Gastroesophageal sphincter (tissue), 4 donors: ENCODE measurements at places on chromosomes 6 and 20.

DNA sequence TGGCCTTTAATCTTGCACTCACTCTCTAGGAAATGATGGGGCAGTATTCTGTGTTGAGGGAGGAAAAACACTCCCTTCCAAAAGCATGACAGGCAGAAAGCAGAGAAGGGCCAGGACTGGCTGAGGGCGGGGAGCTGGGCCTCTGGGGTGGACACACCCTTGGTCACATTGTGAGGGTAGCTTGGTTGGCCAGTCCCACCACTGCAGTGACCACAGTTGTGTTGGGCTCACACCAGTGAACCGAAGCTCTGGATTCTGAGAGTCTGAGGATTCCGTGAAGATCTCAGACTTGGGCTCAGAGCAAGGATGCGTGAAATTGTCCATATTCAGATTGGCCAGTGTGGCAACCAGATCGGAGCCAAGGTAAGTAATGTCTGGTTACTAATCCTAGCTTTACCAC is at the start of gene TUBB1:
Gene TUBB1 (plus strand): TSS at position 213 of the 400 bp plus-strand sequence. CDS start 94 bp downstream, at position 307.
- no peak for ATAC-seq

DNA sequence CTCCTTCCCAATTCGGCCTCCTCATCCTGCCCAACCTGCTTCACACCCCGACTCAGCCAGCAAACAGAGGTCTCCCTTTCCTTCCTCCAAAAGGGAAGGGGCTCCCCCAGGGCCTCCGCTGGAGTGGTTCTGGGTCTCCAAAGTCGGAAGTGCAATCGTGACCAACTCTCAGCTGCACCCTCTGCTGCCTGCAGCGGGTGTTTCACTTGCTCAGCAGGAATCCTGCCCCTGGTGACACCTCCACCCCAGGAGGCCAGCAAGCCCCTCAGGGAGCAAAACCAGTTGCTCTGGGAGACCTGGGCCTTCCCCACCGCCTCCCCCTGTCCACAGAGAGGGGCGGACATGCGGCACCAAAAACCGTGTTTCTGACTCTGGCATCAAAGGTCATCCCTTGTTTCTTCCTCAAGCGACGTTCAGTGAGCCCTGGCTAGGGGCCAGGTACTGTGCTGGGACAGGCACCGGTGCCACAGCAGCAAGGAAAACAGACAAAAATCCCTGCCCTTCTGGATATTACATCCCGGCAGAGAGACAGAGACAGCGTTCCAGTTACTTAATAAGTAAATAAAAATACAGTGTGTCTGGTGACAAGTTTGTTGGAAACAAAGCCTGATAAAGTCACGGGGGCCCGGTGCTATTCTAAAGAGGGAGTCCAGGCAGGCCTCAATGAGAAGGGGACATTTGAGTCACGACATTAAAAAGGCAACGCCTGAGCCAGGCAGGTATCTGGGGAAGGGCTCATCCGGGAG is 219.0 kb downstream of the BMP7 start:
- no peak for ATAC-seq

DNA sequence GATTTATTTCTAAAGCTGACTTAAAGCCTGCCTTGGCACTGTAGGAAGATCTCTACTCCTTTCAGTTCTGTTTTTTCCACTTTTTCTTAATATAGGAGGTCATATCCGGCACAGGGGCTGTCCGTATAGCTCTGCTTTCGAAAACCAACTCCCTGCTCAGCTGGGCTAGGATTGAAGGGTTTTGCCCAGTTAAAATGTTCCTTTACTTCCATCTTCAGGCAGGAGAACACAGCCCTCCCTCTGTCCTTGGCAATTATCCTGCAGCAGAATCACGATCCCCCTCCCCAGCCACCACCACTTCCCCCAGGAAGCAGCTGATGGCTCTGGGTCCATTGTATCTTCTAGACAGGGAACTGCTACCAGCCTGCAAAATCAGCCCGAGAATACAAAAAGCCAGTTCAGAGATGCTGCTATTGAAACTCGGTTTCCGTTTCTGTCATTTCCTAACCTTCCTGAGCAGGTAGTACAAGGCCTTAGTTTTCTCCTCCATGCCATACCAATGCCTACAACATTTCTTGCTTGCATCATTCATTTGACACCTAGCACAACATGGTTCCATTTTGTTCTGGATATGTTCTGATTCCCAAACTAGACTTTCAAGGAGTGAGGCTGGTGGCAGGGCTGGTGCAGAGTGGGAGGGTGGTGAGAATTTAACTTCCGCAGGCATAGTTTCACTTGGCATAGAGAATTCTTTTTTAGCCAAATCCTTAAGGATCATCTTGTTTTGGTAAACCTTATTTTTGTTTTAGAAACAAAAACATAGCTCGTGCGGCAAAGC is 53.9 kb downstream of the FAM50B start:
- no peak for ATAC-seq

GRCh38 chr6:47862731-47863130 is 80.9 kb downstream of the OPN5 start:
- ATAC-seq: no peak

DNA sequence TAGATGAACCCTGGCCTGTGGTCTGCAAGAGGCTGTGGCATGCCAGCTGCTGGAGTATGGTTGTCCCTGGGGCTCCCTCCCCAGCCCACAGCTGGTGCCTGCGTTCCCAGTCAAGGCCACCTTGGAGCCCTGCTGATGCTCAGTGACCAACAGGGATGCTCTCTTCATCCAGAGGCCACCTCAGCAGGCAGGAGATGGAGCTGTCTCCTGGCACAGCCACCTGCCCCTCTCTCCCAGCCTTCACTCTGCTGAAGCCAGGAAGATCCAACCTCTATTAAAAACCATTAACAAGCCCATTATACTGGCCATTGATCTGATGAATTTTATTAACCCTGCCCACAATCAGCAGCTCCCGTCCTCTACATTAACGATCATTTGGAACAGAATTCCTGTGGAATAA is 40.4 kb downstream of the ADTRP start:
- no peak for ATAC-seq

- ATAC-seq: no peak
Observed at GRCh38 chr20:53352727-53353440, 240.8 kb downstream of the ZNF217 start.

GRCh38 chr6:57162028-57162427 is 10.1 kb upstream of the BAG2 start:
- ATAC-seq: no peak
